ENCODE measurements at places on chromosomes 6 and 20.

DNA sequence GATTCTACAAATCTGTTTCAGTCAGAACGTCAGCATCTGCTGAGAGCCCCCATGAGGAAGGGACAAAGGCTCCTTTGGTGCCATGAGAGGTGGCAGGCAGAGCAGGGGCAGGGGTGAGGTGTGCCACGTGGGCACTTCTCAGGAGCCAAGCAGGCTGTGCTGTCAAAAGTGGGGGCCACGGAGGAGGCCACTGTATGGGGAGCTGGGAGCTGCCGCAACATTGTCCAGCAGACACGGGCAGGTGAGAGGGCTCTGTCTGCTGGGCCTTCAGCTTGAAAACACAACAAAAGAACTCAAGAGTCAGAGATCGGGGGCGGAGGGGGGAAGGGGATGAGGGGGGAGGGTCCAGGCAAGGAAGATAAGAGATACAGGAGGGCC lies 21.6 kb upstream of the FOXP4 start:
- DNase-seq, result no peak

DNA sequence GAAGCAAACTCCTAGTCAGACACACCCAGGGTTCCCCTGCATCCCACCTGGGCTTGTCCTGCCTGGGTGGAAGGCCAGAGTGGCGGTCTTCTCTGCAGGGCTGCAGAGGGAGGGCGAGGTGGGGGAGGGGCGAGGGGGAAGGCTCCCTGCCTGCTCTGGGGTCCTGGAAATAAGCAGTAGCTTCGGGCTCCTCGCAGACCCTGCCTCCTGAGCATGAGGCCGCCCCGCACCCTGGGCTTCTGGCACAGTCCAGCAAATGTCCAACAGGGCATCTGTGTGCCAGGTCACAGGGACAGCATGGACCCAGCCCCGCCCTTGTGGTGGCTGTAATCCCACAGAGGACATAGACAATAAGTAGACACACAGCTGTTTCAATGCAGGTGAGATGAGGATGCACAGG lies 193.8 kb downstream of the TAF4 start:
- DNase-seq, result no peak

DNA sequence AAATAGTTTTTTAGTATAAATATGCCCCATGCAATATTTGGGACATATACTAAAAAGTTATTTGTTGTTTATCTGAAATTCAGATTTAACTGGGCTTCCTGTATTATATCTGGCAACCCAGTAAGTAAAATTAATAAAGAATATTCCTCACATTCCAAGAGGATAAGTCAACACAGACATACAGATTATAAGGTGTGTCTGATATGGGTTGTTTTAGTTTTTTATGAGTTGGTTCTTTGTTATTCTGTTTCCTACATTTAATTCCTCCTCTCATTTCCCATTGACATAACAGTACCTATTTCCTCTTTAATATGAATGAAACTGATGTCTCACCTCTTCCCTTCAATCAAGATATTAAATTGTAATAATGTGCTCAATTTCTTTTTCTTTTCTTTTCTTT lies 1.7 kb upstream of the PLA2G7 start:
- no peak for DNase-seq

- DNase-seq, result no peak
These were observed 37.5 kb upstream of the KLHL31 start for GRCh38 chr6:53703047-53703446.

DNA sequence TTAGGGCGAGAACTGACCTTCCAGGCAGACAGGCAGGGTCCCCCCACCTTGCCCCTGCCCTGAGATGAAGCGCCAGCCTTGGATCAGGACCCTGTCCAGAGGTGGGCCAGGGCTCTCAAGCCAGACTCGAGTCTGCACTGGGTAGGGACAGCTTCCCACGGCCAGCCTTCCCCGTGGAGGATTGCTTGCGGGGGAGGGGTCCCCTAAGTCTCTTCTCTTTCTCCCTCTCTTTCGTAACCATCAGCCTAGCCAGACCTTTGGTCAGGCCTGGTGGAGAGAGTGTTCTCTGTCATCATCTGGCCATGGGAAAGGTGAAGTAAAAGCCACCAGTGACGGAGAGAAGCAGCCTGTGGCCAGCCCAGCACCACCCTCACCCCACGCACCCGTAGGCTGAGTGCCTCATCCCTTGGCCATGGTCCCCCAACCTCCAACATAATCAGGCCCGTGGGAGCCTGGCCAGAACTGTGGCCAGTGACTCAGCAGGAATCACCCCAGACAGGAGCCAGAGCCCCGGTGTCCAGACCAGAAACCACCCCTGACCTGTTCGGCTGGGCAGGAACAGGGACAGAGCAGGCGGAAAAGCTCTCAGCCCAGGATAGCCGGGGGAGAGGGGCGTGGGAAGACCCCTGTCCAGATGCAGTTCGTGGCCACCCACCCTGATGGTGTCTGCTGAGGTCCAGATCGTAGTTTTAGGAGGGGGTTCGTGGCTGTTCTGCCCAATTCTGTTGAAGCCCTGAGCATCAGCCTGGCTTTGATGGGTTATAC lies 47.1 kb downstream of the SNAI1 start:
- DNase-seq, result no peak

GRCh38 chr6:148438632-148439031 lies 96.0 kb downstream of the SASH1 start:
- DNase-seq, result no peak

- no peak for DNase-seq
These were observed 204.5 kb upstream of the PRDM1 start for GRCh38 chr6:105881608-105882007.

DNA sequence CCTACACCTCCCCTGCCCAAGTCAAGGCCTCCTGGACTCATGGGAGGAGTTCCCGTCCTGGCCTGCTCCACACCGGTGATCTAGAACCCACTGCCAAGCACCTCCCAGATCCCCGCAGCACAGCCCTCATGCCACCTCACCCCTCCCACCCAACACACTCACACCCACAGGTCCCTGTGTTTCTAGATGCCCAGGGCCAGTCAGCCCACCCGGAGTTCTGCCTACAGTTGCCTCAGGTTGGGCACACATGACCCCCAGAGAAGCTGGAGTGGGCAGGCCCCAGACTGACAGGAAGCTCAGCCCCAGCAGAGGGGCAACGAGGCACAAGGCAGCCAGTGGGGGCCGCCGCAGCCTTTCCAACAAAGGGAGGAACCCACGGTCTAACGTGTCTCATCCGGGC lies 29.6 kb downstream of the RRBP1 start:
- DNase-seq, result no peak

GRCh38 chr20:17504066-17504897 lies 26.9 kb downstream of the BFSP1 start:
- no peak for DNase-seq

- no peak for DNase-seq
These were observed 8.5 kb upstream of the PSMG4 start for GRCh38 chr6:3250231-3250675.

DNA sequence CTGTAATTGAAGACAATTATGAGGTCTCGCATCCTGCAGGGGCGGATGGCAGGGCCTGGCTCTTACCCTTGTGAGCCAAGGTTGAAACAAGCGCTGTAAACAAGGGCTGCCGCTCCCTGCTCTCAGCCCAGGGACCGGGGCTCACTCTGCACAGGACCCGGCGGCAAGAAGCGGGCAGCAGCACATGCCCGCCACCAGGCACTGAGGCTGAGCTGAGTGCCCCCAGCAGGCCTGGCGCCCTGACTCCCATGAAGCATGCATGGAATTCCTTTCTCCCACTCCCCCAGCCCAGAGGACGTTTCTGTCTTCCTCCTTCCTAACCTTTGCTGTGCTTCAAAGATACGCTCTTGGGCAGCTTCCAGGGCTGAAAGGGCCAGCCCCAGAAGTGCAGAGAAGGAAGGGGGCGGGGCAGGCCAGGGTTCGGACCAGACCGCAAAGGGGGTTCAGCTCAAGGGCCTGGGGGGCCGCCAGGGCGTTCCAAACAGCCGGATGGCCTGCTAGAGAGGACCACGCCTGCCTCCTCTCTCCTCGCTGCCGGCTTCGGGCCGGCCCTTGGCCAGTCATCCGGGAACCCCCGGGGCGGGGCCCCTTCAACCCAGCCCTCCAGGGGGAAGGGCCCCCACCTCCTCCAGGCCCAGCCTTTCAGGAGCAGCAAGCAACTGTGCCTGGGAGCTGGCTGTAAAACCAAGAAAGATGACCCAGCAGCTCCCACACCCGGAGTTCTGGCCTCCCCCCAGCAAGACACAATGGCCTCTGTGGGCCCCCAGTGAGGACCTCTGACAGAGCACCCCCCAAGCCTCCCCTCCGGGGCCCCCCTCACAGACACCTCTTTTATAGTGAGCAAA lies 109.9 kb downstream of the NOL4L start:
- no peak for DNase-seq

- no peak for DNase-seq
These were observed 53.8 kb downstream of the C6orf58 start for GRCh38 chr6:127630800-127631199.

DNA sequence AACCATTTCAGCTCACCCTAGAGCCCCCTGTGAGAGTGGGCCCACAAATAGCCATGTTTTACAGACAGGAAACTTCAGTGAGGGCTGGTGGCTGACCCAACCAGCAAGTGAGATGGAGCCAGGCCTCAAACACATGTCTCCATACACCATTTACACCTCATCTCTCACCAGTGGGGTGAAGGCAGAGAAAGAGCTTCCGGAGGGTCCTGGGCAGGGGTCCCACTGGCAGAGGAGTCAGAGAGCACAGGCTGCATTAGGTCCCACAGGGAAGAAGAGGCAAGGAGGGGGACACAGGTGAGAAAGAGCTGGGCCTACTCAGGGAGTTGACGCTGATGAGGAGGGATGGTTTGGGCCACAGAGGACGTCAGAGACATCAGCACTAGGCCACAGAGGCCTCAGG lies 172.6 kb downstream of the VEGFA start:
- no peak for DNase-seq

DNA sequence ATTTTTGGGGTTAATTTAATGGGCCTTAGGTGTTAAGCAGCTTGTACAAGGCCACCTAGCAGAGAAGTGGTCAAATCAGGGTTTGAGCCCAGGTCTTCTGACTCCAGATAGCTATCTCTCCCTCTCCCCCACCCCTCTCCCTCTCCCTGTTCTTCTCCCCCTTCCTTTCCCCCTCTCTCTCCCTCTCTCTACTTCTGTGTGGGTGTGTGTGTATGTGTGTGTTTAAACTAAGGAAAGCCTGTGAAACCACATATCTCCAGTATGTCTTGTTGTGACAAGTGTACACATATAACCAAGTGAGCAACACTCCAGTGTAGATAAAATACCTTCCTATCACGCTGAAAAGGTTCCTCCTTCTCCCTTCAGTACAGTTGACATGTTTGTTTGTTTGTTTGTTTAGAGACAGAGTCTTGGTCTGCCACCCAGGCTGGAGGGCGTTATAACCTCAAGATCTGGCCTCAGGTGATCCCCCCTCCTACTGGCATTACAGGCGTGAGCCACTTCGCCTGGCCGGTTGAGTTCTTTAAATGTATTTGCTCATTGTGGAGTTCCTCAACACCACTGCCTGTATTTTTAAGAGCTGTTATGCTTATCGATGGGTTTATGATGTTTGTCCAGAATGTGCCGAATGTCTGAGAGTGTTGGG lies 140.4 kb downstream of the JARID2 start:
- DNase-seq, result no peak

GRCh38 chr6:20370801-20371200 lies 30.9 kb upstream of the E2F3 start:
- no peak for DNase-seq

DNA sequence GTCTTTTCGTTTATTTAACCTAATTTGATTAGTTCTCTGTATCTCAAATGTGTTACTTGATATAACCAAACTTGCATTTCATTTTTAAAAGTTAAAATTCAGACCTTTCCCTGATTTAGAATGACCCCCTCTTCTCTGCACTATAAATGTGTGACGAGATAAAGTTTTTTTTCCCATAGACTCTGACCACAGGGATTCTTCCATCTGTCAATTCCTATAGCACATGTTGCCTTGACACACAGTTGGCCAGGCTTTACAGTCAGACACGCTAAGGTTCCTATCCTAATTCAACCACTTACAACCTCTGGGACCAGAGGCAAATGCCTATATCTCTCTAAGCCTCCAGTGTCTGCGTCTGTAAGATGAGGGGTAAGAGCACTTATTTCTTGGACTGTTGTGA lies 40.6 kb downstream of the KCNS1 start:
- DNase-seq, result no peak

GRCh38 chr6:126040826-126041225 lies 54.5 kb downstream of the TRMT11 start:
- no peak for DNase-seq

- DNase-seq, result no peak
These were observed 1.1 kb downstream of the AIG1 start for GRCh38 chr6:143061597-143062385.

DNA sequence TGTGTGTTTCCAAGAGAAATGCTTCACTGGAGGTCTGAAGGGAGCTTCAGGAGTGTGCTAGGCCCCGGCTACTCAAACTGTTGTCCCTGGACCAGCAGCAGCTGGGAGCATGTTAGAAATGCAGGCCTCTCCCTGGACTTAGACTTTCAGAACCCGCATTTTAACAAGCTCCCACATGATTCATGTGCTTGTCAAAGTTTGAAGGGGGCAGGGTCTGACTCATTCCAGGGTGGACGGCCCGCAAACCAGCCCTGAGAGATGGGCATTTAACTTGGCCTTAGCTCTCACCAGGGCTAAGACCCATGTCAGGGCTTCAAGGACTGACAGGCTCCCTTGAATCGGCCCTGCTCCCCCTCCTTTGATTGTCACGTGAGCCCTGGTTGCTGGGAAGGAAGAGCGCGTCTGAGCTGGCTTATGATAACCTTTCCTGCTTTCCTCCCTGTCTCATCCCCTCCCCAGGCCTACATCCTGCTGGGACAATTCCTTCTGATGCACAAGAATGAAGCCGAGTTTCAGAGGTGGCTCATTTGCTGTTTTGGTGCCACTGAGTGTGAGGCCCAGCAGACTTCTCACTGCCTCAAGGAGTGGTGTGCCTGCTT lies 35.5 kb downstream of the BANF2 start:
- no peak for DNase-seq

GRCh38 chr6:31765910-31766794 lies 3.7 kb downstream of the SAPCD1 start:
- DNase-seq, result no peak

- DNase-seq, result no peak
These were observed 420.3 kb upstream of the NRSN1 start for GRCh38 chr6:23705697-23706096.

- no peak for DNase-seq
These were observed 6.8 kb downstream of the HDDC2 start for GRCh38 chr6:125294925-125295324.

GRCh38 chr20:8909596-8909995 lies 159.3 kb upstream of the PLCB4 start:
- DNase-seq, result no peak

GRCh38 chr6:132506869-132507808 lies 5.8 kb downstream of the STX7 start:
- DNase-seq, result no peak

Data from NCI-H187 (cell line).